SW 1271 (cell line): ENCODE measurements at places on chromosomes 6 and 20.

DNA sequence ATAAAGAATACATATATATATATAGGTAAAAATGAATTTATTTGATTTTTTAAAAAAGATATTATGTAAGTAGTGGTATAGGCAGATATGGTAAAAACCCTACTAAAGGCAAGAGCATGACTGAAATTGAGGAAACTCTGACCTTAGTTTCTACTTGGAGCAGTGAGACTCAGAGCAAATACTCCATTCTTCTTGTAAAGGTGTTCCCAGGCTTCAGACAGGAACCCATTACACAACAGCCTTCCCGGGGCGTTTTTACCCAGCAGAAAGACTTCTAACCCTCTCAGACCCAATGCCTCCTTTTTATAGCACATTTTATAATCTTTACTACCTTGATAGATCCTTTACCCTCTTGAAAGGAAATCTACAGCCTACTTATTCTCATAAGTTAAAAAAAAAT is 124.5 kb downstream of the MTFR2 start:
- DNase-seq, result no peak

DNA sequence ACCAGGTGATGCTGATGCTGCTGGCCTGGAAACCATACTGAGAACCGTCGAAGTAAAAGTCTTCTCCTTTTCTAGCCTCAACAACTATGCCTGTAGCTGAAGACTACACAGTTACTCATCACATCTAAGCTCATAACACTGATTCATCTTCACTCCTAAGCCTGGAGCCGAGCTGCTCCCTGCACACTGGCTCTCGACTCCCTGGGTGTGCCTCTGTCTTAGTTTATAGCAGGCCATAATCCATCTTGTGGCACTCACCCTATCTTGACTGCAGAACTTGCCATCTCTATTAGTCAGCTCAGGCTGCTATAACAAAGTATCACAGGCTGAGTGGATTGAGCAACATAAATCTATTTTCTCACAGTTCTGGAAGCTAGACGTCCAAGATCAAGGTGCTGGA is 191.0 kb downstream of the UNC5CL start:
- DNase-seq, result no peak

DNA sequence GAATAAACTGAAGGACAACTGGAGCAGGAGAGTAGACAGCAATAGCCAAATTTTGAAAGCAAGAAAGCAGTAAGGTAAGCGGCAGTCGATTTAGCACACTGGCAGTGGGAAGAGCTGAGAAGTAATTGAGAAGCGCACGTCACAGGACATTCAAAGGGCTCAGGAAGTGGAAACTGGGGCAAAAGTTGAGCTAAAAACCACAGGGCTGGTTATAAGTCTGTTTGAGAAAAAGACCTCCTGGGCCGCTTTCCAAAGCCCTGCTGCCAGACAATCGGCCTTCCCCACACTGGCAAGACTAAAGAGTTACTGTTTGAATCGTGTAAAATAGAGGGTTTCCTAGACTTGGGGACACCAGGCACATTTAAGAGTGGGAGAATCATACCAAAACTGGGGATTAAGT is 161.4 kb downstream of the DNAH8 start:
- DNase-seq, result no peak

GRCh38 chr20:59708326-59708725 is 104.0 kb downstream of the PHACTR3 start:
- DNase-seq, result no peak

DNA sequence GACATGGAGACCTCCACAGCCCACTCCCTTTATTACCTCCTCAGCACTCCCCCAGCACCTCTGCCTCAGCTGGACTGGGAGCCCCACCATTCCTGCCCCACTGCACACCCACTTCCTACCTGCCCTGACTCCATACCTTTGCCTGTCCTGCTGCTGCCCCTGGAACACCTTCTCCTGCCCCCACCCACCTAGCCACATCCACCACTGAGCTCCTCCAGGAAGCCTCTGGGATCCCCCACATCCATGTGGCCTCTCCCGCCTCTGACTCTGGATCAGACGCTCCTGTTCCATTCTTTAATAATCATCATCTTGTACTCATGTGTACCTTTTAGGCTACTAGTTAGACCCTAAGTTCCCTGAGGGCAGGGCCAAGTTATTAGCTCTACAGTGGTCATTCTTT is 2.2 kb upstream of the SDCBP2 start:
- no peak for DNase-seq

DNA sequence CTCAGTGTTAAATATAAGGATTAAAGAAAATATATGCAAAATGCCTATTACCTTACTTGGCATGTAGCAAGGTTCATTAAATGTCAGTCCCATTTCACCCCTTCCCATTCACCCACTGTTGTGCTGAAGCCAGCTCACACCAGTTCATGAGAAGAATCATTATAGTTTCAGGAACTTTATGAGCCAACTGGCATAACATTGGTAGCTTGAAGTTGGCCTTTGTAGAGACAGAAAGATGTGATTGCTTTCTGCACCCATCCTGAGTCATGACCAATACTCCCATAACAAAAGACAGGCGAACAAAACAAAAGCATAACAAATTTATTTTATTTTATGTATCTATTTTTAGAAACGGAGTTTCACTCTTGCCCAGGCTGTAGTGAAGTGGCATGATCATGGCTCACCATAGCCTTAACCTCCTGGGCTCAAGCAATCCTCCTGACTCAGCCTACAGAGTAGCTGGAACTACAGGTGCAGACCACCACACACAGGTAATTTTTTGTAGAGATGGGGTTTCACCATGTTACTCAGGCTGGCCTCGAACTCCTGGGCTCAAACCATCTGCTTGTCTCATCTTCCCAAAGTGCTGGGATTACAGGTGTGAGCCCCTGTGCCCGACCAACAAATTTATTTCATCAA is 17.6 kb upstream of the IER3 start:
- DNase-seq, result no peak

- no peak for DNase-seq
These were observed 244.4 kb upstream of the HSF2 start for GRCh38 chr6:122154912-122155575.

GRCh38 chr6:131980791-131981623 is 29.8 kb upstream of the CCN2 start:
- DNase-seq, result no peak

DNA sequence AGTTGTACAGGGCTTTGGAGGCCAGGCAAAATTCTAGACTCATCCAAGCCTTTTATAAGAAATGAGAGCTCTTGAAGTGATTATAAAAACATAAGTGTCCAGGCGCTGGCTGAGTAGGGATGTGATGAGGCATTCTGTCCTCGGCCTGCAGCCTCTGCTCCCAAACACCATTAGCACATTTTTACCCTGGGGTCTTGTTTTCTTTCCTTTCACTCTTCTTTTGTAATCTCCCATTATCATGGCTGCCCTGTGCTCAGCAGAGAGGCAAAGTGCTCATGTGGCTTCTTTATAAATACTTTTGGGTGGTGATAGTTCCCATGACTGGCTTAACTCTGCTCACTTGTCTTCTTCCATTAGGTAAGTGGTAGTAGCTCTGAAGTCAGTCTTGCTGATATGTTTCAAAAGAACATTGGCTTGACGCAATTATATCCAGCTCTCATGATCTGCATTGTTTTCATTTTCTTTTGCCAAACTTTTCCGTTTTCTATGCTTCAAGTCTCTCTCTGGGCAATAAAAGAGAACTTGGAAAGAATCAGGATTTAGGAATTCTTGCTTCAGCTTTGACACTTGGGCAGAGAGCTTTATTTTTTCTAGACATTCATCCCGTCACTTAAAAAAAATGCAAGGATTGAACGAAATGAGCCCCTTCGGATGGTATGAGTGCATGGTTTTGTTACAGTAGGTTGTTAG is 61.1 kb downstream of the CAP2 start:
- DNase-seq, result no peak

DNA sequence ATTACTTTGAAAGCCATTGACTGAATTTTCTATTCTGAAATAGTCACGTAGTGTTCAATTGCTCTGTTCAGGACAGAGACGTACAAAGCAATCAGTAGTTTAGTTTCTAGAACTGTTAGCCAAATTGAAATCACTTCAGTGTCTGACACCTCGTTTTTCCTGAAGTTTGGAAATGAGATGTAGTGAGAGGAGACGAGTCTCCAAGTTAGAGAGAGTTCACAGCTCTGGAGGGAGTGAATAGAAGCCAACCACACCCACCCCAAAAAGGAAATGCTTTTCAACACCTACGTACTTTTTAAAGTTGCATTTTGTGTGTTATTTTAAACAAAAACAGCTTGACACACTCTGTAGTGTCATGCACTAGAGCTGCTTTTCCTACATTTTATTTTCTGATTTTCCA is 296.0 kb downstream of the ADGRG6 start:
- DNase-seq, result no peak

DNA sequence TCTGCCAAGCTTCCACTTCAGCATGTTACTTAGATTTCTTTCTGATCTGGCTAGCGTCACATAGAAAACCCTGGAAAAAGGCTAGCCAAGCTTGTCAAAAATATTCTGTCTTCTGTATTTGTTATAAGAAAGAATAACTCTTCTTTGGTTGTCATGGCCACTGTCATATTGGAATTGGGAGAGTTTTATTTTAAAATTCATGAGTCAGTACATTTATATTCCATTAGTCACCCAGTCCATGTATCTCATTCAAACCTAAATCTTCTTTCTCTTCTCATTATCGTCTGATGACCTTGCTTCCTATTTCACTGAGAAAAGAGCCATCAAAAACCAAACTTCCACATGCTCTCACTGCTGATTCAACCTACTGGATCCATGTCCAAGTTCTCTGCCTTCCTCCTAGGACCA is 65.7 kb downstream of the EPM2A start:
- DNase-seq, result peak; percentile 66

GRCh38 chr6:13654496-13654895 is 39.4 kb downstream of the NOL7 start:
- DNase-seq, result no peak

- DNase-seq, result no peak
These were observed 141.1 kb upstream of the SGK1 start for GRCh38 chr6:134458857-134459657.

DNA sequence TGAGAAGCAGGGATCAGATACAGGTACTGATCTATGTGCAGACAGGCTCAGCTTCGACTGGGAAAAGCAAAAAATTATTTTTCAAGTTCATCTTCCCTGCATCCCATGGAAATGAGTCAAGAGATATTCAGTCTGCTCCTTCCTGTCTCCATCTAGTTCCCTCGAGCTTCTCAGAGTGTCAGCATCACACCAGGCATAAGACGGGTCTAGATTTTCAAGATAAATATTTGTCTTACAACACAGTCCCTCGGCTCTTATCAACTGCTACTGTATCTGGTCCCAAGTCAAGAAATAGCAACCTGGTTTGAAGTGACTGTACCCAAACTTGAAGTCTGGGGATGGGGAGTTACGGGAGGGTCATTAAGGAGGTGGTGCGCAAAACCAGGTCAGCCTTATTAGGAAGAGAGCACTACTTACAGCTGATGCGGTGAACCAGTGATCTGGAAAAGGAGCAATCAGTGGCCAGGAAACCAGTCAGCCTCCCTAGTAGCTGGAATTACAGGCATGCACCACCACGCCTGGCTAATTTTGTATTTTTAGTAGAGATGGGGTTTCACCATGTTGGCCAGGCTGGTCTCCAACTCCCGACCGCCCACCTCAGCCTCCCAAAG is 29.7 kb downstream of the ZMYND8 start:
- DNase-seq, result peak; percentile 31

DNA sequence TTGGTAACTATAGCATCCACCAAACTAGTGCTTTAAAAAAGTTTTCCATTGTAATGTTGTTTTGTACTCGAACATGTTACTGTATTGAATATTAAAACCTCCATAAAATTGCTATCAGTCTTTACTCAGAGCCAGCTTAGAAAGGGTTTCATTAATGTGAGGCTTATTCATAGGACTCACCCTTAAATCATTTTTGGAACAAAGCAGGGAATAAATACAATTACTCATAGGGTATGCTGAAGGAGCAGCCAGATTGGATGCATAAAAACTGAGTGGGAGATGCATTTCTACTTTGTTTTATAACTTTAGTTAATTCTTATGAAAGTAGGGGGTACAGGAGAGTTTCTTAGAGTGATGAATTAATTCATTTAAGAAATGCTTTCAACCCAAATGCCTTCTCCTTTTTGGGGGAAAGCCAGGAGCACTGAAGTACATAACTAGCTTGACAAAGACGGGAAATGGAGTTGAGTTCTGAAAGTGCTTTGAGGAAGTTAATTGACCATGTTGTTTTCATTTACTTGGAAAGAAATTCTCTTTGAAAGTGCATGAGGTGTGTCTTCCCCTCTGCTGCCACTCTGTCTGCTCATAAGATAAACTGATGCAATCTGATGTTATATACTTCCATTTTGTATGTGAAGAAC is 90.3 kb downstream of the RNF144B start:
- DNase-seq, result no peak

- DNase-seq, result no peak
These were observed 91.4 kb upstream of the RNF217 start for GRCh38 chr6:124870611-124871459.
